ENCODE measurements at places on chromosomes 11 and 22. TPM values are rescaled to one million over a fixed set of nuclear protein-coding genes. Genes with fewer than 3 reads are reported as not detected.
A peak's percentile ranks its signal among the peaks of the same experiment; 100 is the strongest.

GRCh38 chr11:3126901-3127691 lies 38.0 kb downstream of the OSBPL5 start:
- peaks cover 4% of the 10 kb centered on the region for H3K36me3 ChIP-seq
- no peak overlapping the region for H3K4me3 ChIP-seq
- DNase-seq, result no peak
- no peaks in the 10 kb centered on the region for H3K27me3 ChIP-seq
- H3K4me1 ChIP-seq, result no peaks in the 10 kb centered on the region

- peaks cover 4% of the 10 kb centered on the region for H3K27me3 ChIP-seq
- H3K4me3 ChIP-seq, result no peak overlapping the region
- DNase-seq, result no peak
These were observed 67.1 kb downstream of the SLC1A2 start for GRCh38 chr11:35352077-35352888.

- H3K27ac ChIP-seq, result peak overlapping the region; percentile 8
- H3K36me3 ChIP-seq, result no peaks in the 10 kb centered on the region
- no peaks in the 10 kb centered on the region for H3K4me1 ChIP-seq
- H3K27me3 ChIP-seq, result no peaks in the 10 kb centered on the region
- H3K4me3 ChIP-seq, result no peak overlapping the region
- DNase-seq, result no peak
These were observed 320.5 kb upstream of the ANO3 start for GRCh38 chr11:26011474-26011873.

DNA sequence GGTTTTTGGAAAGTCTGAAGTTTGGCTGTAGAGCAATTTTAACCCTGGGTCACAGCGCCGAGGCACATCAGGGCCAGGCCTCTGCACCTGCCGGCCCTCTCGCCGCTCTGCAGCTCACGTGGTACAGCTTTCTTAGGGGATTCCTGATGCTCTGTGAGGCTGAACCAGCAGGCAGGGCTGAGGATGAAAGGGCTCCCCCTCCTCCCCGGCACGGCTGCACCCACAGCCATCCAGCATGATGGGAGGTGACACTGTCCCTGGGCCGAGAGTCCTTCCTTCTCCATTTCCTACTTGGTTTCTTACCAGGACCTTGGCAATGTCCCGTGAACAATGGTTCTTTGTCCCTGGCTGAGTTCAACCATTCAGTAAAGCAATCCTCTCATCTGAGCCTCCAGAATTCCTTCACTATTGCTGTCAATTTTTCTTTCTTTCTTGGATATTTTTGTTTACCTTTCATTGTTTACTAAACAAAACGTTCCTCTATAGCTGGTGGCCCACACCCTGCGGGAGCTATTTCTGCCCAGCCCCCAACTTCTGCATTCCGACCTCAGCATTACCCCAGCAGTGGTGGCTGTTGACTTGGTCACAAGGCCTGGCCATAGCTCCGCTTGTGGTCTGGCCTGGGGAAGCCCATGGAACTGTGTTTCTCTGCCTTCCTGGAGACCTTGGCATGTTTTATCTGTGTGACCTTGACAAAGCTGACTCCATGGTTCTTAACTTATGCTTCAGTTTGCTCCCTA lies 172.8 kb upstream of the B3GAT1 start:
- H3K27me3 ChIP-seq, result peaks cover 31% of the 10 kb centered on the region
- H3K36me3 ChIP-seq, result no peaks in the 10 kb centered on the region
- H3K27ac ChIP-seq, result no peak overlapping the region
- peaks cover 4% of the 10 kb centered on the region for H3K4me1 ChIP-seq
- no peak for DNase-seq
- H3K4me3 ChIP-seq, result no peak overlapping the region

- peaks cover 26% of the 10 kb centered on the region for H3K27me3 ChIP-seq
- H3K4me1 ChIP-seq, result no peaks in the 10 kb centered on the region
- H3K36me3 ChIP-seq, result no peaks in the 10 kb centered on the region
- H3K4me3 ChIP-seq, result no peak overlapping the region
- no peak overlapping the region for H3K27ac ChIP-seq
- DNase-seq, result no peak
These were observed 1432.5 kb downstream of the BRD1 start for GRCh38 chr22:48395201-48395600.

DNA sequence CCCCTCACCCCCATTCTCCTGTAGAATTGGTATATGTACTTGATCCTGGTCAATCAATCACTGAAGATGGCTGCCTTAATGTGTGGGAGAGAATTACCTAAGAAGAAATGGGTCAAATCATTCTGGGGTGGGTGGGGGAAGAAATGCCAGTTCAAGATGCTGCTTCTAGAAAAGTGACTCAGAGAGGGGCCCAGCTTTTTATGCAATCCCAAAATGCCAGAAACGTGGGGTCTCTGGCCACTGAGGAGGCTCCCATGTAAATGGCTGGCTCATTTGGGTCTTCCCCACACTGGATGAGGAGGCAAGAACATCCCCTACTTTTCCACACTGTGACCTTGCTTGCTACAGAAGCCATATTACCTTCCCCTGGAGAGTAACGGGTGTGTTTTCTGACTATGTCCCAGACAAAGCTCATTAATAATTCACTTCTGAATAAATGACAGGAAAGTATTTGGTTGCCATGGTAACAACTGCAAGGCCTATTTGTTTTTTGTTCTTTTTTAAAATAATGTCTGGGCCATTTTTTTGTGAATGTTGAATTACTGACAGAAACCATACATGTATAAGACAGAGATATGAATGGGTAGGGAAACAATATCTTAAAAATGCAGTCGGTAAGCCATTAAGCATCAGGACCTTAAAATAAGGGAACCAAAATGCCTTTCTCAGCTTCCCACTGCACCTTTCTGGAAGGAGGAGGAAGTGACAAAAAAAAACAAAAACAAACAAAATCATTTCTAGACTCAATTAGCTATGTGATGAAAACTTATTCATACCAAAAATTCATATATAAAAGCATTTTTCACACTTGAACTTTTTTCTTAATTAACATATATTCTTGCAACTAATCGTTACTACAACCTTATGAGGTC lies 32.0 kb downstream of the SLC1A2 start:
- no peak overlapping the region for H3K4me3 ChIP-seq
- peak overlapping the region; percentile 25 for H3K27ac ChIP-seq
- peaks cover 22% of the 10 kb centered on the region for H3K4me1 ChIP-seq
- DNase-seq, result no peak
- H3K27me3 ChIP-seq, result peaks cover 4% of the 10 kb centered on the region
- H3K36me3 ChIP-seq, result no peaks in the 10 kb centered on the region

- peaks cover 34% of the 10 kb centered on the region for H3K27me3 ChIP-seq
- H3K27ac ChIP-seq, result no peak overlapping the region
- H3K4me3 ChIP-seq, result no peak overlapping the region
- DNase-seq, result no peak
- H3K36me3 ChIP-seq, result no peaks in the 10 kb centered on the region
These were observed 118.2 kb downstream of the DSCAML1 start for GRCh38 chr11:117678658-117679406.

DNA sequence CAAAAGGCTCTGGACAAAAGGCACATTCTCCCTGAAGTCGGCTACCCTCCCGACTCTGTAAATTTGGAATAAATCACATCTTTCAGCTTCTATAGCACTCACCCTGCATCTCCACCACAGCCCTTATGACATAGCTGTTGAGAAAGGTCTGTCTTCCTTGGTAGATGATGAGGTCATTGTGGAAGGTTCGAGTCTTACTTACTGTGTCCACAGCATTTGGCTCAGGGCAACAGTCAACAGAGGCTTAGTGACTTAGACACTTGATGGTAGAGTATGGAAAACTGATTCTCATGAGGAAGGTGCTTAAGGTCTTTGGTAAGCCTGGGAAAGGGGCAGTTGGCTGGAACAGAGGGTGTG lies 45.6 kb downstream of the PTPRJ start:
- DNase-seq, result no peak
- H3K27ac ChIP-seq, result peak overlapping the region; percentile 19
- peaks cover 42% of the 10 kb centered on the region for H3K4me1 ChIP-seq
- no peaks in the 10 kb centered on the region for H3K27me3 ChIP-seq
- H3K36me3 ChIP-seq, result no peaks in the 10 kb centered on the region

The PKP3 gene
- 156 TPM for total RNA-seq

The TEX54 gene
- not detected for total RNA-seq

The SERHL2 gene
- total RNA-seq, result 2.8 TPM
